ENCODE measurements at places on chromosomes 6 and 20.

DNA sequence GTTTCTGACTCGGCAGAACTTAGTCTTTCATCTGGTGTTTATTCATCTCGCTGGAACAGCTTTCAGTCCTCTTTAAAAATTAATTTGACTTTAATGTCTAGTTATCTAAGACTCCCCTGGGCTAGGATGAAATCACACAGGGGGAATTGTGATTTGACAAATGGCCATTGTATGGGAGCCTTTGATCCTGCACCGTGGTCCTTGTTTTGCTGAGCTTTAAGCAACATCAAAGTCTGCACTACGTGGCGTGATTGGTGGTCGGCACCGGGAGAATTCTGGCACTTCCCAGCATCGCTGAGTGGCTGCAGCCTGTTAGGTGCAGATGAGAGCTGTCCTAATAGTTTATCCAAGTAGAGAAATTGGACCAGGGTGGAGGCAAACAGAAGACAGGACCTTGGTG is 146.9 kb downstream of the TBC1D7 start:
- no peak for DNase-seq

DNA sequence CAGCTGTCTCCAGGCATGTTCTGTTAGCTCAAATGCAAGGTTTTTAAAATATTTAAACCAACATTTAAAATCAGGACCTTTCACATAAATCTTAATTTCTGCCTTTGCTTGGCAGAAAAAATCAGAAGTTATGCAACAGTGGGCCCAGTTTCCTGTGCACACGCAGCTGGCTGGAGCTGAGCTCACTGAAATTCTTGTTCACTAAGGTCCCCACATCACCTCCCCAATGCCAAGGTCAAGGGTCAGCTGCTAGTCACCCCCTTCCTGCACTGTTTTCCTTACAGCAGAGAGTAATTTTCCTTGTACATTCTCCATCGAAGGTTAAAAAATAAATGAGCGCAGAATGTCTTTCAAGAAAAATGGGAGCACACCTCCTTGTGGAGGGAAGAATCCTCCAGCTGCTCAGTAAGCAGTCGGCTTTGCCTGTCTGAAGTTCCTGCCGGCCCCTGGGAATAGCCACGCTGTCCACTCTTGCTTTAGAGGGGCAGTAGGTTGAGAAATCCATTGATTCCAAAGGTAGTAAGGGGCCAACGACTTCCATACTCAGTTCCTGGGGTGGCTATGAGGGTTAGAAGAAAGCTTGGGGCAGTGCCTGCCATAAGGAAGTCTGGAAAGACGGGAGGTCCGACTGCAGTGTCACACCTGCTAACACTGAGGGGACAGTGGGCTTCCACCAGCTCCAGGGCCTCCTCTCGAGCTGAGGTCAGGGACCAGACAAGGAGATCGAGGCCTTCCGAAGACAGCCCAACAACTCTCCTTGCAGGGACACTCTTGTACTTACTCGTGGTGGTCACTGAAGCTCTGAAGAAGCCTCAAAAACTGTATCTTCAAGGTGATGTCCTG is 56.8 kb downstream of the MYH7B start:
- DNase-seq = no peak

- no peak for DNase-seq
Measured at GRCh38 chr6:4066029-4066755, 12.7 kb downstream of the FAM217A start.

DNA sequence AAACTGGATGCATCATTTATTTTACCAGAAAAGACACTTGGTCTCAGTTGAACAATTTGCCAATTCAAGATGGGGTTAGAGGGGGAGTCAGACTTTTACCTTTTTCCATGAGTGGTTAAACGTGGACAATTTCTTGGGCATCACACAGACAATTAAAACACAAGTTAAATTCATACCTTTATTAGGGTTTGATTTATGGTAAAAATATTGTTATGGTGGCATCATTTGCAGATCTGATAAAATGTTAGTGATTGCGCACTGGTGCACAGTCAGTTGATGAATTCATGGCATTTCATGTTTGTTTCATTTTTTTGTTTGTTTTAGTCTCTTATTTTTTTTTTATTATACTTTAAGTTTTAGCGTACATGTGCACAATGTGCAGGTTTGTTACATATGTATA is 399.9 kb downstream of the DOK5 start:
- DNase-seq = no peak

DNA sequence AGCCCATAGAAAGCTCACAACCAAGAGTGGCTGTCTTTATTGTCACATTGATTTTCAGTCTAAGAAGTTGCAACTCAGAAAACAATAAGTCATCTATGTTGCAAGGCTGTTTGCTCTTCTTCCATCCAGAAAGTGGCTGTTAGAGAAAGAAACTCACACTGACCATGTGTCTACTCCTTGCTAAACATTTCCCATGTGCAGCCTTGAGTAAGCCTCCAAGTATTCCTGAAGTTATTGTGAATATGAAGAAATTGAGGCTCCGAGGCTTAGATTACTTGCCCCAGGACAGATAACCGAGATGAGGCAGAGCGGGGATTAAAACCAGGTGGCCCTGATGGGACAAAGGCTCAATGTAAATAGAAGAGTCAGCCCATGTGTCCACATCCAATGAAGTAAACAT is 105.0 kb downstream of the SPTLC3 start:
- DNase-seq = no peak

DNA sequence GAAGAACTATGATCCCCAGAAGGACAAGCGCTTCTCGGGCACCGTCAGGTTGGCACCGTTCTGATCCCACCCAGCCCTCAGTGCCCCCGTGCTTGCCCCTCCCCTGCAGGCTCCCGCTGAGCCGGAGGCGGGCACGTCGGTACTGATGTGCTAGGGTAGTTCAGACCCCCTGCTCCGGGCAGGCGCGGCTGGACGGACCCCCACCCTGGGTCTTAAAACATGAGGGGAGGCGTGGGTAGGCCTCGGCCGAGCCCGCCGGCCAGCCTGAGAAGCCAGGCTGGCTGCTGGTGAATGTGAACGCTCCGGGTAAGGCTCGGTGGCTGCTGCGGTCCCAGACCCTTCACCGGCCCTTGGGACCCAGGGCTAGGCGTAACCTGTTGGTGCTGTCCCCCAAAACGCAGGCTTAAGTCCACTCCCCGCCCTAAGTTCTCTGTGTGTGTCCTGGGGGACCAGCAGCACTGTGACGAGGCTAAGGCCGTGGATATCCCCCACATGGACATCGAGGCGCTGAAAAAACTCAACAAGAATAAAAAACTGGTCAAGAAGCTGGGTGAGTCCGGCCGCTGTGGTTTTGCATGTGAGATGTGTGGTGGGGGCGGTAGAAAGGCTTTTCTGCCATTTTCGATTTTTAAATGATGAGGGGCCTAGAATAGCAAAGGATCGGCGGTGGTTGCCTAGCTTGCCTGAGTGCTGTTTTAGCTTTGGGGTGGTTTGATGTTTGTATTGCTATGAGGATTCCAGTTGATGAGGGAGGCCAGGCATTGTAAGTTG is 964 bp downstream of the RPL10A start:
- DNase-seq = no peak

DNA sequence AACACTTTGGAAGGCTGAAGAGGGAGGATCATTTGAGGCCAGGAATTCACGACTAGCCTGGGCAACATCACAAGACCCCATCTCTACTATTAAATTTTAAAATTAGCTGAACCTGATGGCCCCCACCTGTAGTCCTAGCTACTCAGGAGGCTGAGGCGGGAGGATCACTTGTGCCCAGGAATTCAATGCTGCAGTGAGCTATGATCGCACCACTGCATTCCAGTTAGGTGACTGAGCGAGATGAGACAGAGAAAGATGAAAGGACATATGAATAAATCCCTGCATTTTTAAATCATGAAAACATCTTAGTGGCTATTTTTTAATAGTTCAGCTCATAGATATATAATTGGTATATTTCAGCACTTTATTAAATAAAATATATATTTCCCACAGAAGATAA is 93.8 kb downstream of the GPR63 start:
- DNase-seq = no peak

- DNase-seq = no peak
Measured at GRCh38 chr6:121157906-121158305, 176.4 kb downstream of the TBC1D32 start.

DNA sequence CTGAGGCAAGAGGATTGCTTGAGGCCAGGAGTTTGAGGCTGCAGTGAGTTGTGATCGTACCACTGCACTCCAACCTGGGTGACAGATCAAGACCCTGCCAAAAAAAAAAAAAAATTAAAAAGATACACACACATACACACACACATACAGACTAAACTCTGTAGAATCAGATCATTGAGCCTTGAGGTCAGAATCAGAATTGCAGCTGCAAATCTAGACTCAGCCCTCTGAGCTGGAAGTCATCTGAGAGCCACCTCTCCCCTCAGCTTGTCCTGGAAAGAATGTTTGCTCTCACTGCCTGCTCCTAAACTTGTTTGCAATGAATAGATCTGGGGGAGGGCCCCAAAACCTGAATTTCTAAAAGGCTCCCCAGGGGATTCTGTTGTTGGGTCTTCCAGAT is 41.4 kb upstream of the ANGPT4 start:
- DNase-seq = peak; percentile 16

DNA sequence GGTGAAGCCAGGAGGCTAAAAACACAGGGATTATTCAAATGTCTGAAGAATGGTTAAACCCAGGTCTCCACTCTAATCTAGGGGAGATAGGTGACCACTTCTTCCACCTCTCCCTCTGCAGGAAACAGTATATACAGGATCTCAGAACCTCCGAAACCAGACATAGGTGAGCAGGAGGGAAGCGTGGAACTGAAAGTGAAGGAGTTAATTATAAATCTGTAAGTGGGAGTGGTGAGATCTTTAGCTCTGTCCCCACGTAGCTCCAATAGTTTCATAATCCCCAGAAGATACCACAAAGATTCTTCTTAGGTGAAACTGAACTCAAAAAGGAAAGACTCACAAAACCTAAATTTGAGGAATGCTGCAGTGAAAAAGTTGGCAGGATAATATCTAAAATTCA is 76.8 kb downstream of the THEMIS start:
- no peak for DNase-seq

GRCh38 chr6:125586074-125586473 is 163.4 kb upstream of the HEY2 start:
- no peak for DNase-seq

DNA sequence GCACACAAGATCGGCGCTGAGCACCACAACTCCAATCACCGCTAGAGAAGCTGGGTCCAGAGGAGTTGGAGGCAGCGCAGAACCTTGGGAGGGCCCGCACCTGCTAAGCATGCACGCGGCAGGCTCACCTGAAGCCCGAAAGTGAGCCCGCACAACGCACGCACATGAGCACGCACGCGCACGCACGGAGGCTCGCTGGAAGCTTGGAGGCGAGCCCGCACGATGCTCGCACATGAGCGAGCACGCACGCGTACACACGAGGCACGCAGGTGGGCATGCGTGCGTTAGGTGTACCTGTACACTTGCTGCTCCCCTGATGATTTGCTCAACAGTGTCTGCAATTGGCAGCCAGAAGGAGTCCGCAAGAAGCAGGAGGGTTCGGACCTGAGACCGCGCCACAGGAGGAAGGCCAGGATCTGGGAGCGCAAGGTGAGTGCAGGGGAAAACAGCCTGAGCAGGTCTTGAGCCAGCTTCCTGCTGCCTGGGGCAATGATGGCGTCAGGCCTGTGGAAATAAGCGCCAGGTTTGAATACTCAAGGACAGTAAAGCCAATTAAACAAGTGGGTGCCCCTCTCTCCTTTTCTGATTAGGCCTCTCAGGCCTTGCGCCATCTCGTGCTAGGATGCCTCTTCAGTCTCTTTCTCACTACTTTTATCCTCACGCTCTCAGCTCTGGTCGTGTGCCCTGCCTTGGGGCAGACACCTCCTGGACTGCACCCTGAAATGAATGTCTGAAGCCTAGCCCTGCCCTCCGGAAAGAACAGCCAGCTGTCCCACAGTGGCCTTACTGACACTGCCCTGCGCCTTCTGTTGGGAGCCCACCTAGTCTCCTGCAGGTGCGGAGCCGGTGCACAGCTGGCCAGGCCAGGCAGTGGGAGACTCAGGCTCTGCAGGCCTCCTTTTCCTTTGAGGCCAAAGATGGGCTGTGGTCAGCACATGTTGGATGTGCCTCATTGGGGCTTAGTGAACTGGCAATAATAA is 340.4 kb downstream of the CDC5L start:
- no peak for DNase-seq

- DNase-seq = peak; percentile 42
Measured at GRCh38 chr20:63404129-63405085, 43.3 kb upstream of the CHRNA4 start.

DNA sequence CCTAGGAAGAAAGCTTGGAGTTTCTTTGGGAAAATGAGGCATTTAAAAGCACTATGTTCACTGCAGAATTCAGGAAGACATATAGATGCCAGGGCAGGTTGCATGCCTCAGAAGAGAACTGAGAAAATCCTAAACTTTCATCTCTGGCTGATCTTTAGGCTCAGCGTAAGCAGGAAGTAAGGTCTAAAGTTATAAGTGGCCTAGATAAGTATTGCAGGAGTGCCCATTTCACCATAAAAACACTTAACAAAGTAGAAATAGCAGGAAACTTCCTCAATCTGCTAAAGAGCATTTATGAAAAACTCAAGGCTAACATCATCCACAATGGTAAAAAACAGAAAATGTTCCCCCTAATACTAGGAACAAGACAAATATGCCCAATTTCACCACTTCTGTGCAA is 320.3 kb downstream of the BMP2 start:
- no peak for DNase-seq
